ENCODE measurements at places on chromosomes 4 and X.

GRCh38 chr4:10593130-10593529 lies 91.4 kb downstream of the CLNK start:
- DNase-seq: no peak

GRCh38 chr4:122669911-122670738 lies 49.3 kb upstream of the IL21 start:
- no peak for DNase-seq

GRCh38 chr4:1298461-1298860 lies 8.8 kb downstream of the MAEA start:
- no peak for DNase-seq

GRCh38 chr4:82797405-82798111 lies 1.0 kb downstream of the SCD5 start:
- no peak for DNase-seq

DNA sequence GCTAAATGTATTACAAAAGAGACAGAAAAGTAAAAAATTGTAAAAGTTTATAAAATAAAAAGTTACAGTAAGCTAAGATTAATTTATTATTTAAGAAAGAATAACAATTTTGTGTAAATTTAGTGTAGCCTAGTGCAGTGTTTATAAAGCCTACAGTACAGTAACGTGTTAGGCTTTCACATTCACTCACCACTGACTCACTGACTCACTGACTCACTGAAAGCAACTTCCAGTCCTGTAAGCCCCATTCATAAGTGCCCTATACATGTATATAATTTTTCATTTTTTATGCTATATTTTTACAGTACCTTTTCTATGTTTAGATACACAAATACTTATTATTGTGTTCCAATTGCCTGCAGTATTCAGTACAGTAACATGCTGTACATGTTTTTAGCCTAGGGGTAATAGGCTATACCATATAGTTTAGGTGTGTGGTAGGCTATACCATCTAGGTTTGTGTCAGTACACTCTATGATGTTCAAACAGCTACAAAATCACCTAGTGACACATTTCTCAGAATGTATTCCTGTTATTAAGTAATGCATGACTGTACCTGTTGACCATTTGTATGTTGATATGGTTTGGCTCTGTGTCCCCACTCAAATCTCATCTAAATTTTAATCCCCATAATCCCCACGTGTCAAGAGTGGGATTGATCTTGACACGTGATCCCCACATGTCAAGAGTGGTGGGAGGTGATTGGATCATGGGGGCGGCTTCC lies 57.9 kb downstream of the CFAP299 start:
- no peak for DNase-seq

DNA sequence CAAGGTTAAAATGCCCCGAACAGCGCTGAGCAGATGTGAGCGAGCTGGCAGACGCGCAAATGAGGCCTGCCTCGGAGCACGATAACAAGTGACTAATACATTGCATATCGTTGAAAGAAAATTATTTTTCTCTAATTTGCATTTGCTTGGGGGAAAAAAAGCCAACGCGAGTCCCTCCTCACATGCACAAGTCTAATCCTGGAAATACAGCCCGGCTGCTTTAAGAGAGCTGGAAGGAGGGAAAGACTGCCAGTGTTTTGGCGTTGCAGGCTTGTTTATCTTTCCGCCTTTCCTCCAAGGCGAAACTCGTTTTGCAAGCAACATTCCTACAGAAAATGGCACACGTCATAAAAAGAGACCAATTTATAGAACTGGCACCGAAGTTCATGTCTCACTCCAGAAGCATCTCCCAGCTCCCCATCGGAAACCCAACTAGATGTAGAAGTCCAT lies 12.6 kb downstream of the BCOR start:
- DNase-seq: no peak

GRCh38 chr4:104811727-104812126 lies 317.0 kb upstream of the CXXC4 start:
- DNase-seq: no peak

DNA sequence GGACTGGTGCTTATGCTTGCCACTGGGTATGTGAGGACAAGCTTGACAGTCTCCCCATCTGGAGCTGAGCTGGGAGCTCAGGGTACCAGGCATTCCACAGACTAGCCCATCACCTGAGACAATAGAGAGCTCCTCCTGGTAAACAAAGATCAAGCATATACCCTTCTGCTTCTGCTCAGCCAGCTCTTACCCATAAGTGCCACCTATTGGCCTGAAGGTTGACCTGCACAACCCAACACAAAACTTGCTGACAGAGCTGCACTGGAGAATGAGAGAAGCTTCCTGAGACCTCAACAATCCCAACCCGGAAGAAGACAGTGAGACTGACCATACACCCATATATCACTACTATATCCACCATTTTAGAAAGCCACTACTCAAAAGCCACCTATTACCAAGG lies 1049.2 kb upstream of the INTU start:
- no peak for DNase-seq

DNA sequence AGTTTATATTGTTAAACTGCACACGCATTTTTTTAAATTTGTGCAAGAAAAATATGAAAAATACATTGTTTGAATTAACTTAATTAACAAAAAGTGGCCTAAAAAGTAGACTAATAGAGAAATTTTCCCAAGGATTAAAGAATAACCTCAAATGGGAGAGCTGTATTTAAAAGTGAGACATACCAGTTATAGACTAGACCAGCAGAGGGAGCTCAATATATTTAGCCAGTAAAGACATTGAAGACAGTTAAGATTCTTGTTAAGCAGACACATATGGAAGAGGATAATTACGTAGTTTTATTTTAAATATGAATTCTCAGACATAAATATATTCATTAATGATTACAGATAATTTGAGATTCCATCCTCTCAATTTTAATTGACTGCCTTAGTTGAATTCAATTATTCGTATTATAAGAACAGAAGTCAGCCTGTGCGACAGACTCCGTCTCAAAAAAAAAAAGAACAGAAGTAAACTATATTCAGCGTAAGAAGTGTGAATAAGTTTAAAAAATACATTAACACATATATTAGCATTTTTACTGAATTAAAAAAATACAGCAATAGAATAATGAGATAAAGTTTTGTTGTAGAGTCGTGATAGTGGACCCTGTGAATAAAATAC lies 64.8 kb downstream of the GLRA3 start:
- no peak for DNase-seq

DNA sequence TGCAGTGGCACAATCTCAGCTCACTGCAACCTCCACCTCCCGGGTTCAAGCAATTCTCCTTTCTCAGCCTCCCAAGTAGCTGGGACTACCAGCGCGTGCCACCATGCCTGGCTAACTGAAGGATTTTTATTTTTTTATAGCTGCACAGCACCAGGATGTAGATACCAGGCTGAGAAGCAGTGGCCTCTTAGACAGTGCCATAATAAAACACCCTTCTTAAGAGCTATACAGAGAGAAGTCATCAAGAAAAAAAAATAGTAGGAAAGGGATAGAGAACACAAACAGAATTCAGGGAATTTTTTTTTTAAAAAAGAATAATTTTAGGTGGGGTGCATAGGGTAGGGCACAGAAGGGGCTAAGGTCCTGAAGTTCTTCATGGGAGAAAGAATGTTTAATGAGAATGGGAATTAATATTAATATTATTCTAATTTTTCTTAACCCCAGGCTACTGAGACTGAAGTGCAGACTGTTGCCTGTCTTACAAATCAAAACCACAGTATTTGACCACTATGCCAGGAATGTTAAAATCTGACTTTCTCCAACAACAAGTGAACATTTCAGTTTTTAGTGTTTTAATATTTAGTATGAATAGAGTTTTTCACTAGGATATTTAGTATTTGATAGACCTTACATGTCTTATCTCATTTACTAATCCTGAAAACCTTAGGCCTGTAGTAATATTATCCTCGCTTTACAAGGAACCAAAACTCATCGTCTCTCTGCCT lies 146.7 kb downstream of the KCNIP4 start:
- no peak for DNase-seq

DNA sequence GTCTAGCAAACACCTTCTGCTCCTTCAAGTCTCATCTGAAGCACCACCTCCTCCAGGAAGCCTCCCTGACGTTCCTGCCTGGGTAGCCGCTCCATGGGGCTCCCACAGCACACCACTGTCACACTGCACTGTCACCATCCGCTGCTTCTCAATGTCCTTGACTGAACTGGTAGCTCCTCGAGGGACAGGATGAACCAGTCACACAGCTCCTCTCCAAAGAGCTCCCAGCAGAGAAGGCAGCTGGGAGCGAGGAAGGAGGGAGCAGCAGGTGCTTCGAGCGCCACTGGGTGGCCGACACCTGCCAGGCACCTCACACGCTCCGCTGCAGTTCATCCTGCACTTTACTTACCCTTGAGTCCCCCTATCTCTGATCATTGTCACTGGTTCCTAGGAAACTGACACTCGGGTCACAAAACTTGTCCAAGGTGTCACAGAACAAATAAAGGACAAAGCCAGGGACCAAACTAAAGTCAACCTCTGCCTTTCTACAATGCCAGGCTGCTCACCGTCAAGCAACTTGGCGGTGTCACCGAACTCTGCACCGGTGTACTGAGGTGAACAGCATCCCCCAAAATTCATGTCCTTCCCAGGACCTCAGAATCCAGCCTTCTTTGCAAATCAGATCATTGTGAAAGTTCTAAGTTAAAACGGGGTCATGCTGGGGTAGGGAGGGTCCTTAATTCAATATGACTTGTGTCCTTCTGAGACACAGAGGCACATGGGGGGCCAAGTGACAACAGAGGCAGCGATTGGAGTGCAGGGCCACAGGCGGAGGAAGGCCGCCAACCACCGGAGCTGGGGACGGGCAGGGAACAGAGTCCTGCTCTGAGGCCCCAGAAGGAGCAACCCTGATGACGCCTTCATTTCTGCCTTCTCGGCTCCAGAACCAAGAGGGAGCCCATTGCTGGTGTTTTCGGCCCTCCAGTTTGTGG lies 5.5 kb upstream of the S100P start:
- no peak for DNase-seq

DNA sequence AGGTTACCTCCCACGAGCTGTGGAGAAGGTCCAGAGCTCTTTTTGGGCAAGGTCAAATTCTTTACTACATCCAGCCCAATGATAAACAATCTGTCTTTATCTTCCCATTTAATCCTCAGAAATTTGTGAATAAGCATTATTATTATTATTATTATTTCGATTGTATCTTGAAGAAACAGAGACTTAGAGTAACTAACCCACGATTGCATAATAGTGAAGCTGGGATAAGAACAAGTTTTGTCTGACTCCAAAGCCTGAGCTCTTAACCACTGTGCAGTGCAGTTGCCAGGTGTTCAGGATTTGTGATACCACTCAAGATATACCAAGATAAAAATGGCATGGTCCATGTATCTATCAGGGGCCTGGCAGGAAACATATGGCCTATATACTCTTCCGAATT lies 166.5 kb upstream of the LDB2 start:
- DNase-seq: no peak

DNA sequence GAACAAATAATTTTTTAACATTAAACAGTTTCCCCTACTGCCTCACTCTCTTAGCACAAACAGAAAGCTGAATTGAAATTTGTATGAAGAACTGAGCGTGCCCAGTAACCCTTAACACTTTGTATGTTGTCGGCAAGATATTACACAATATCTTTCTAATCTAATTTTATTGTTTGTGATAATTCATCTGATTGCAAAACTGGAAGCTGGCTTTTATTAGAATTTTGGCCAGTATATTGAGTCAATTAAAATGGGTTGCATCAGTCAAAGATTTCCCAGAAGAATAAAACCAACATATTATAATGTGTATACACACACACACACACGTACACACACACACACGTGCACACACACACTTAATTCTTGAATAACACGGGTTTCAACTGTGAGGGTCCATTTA lies 2332.1 kb downstream of the PCDH7 start:
- no peak for DNase-seq

- DNase-seq: no peak
Measured at GRCh38 chr4:145639186-145639698, 20.1 kb downstream of the MMAA start.

- DNase-seq: no peak
Measured at GRCh38 chr4:166459621-166460020, 586.6 kb downstream of the TLL1 start.

DNA sequence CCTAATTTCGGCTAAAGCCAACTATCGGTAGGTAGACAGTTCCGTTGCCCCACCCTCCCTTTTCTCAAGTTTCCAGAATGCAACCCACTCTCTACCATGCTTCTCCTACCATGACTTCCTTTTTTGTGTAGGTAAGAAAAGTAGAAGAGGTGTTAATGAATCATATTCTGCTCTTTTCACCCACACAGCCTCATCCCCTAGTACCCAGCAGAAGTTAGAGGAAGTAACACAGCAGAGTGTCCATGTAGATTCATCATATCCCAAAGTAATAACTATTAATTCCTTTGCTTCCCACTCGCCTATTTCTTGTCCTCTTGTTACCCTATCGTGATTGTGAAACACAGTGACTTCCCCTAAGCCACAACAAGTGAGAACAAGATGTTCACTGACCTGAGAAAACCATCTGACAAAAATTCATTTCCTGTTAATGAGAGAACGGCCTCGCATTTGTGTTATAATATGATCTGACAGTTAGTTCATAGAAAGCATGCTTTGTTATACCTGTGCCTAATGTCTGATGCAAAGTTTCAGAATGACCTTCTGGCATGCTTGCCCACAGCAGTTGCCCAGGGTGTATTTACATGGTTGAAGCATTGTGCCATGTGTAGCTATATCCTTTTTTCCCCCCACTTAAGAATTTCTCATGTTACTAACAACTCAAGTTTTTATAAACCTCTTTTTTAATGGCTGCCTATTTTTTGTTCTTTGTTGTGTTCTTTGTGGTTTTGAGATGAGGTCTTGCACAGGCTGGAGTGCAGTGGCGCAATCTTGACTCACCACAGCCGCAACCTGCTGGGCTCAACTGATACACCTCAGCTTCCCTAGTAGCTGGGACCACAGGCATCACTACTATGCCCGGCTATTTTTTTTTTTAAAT lies 185.6 kb downstream of the RAP1GDS1 start:
- peak; percentile 3 for DNase-seq

GRCh38 chrX:15815779-15816437 lies 25.6 kb downstream of the ZRSR2 start:
- DNase-seq: peak; percentile 17

DNA sequence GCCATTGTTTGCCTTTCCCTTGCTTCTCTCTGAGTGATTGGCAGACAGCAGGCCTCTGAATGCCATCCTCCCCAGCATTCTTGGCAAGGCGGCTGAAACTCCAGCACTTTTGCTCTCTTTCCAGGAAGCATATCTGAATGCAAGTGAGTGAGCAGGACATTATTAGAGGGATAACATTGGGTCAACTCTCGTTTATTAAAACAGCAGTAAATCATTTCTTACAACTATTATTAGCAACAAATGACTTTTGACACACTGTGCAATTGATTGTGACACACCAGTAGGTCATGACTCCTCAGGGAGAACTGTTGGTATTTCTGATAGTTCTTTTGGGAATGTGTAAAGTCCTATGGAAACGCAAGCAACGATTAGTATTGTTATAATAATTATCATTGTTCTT lies 103.8 kb downstream of the EFNB1 start:
- no peak for DNase-seq

- no peak for DNase-seq
Measured at GRCh38 chr4:38948551-38948950, 80.9 kb downstream of the FAM114A1 start.

GRCh38 chr4:7236847-7237246 lies 44.5 kb downstream of the SORCS2 start:
- no peak for DNase-seq

GRCh38 chr4:130043732-130044160 lies 947.8 kb downstream of the C4orf33 start:
- DNase-seq: no peak

Measured in CD14-positive monocyte (primary cell).